SK-N-DZ (cell line): ENCODE measurements at places on chromosomes 7 and 10.
A peak's percentile ranks its signal among the peaks of the same experiment; 100 is the strongest.

GRCh38 chr7:155169498-155170065 lies 99.5 kb downstream of the HTR5A start:
- no peak for DNase-seq

GRCh38 chr7:107232568-107233090 lies 63.8 kb downstream of the HBP1 start:
- no peak for DNase-seq

DNA sequence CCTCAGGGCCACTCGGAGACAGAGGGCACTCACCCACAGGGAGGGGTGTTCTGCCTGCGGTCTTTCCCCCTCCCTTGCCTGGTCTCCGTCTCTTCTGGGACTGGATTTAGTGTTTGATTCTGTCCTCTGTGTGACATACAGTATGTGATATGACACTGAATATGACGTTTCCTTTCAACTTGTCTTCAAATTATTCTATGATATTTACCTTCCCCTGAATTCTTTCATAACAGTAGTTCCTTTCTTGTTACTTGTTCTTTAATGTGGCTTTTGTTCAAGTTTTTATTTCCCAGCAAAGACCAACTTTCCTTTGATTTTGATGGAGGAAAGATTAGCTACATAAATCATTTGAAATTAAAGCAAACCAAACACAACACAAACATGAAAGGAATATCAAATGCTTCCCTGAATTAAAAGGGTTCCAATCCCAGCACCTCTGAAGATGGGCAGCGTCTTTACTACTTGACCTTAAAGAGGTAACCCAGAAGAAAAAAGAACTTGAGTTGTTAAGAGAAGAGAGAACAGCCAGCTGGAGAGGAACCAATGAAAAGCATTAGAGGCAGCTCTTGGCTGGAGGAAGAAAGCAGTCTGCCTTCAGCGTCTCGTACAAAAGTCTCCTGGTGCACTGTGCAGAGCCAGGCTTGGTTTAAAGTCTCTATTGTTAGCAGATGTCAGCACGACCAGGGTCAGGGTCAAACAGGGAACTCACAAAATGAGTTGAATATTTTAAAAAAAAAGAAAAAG lies 18.3 kb upstream of the RHEB start:
- DNase-seq: no peak

DNA sequence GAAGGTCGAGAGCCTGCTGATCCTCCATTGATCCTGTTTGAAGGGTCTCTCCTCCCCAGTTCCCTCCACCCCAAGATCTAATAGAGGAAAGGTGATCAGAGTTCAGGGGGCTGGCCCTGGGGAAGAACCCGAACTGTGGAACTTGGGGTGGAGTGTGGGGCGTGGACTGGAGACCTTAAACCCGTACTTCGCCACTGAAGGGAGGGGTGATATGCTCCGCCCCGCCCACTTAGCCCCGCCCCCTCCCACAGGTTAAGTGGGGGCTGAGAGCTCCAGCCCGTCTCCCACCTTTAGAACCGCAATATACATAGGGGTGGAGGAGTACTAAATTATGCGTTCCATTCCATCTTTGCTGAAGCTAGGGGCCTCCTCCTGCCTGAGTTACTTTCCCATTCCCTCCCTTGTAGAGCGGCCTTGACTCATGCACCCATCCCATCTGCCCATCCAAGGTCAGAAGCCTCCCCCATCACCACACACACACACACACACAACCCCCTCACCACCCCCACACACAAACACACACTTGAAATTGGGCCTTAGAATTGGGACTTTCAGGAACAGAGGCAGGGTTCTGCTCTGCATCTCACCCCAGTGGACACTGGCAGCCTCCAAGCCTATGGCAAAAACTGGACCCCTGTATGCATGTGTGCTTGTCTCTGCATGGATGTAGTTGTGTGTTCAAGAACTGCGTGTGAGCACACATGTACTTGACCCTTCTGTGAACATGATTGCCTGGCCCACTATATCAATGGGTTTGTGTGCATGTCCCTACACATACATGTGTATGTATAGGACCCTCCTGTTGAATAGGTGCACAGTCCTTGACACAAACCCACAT lies 991 bp downstream of the SEMA4G start:
- no peak for DNase-seq

DNA sequence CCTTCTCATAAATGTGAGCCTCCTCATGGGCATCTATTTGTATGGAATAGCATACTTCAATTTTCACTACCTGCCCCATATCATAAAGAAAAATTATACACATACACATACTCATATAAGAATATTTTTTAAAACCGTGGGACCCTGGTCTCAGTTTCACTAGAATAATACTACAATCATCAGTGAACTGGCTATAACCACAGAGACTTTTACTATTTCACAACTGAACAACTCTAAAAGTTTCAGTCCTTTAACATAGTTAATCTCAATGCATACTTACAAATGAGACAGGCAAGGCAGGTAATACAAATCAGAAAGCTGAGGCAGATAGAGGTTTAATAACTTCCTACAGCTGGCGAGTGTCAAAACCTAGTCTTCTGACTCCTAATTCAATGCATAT lies 83.1 kb downstream of the LRRN3 start:
- DNase-seq: no peak

DNA sequence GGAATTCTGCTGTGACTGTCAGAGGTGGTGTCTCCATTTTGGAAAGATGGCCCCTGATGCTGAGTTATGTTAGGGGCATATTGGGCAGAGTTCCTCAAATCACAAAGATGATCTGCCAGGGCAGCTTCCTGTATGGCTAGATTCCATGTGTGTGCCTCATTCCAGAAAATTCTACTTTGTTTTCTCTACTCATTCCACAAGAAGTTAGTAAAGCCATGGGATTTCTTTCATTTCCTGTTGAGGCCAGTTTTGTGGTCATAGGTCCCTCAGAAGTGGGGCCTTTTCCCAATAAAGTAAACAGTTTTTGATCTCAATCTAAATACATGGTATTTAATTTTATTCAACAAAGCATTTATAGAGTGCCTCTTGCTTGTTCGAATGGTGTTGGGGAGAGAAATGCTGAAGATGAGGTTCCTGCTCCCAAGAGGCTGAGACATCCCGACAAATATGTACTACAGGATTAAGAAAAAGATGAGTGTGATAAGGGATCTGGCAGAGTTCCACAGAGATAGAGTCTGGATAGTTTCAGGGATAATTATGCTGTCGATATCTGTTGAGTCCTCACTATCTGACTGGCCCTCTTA lies 33.0 kb downstream of the MINDY4 start:
- DNase-seq: peak; percentile 82

- DNase-seq: no peak
Measured at GRCh38 chr7:117132321-117133120, 179.2 kb downstream of the ST7 start.

DNA sequence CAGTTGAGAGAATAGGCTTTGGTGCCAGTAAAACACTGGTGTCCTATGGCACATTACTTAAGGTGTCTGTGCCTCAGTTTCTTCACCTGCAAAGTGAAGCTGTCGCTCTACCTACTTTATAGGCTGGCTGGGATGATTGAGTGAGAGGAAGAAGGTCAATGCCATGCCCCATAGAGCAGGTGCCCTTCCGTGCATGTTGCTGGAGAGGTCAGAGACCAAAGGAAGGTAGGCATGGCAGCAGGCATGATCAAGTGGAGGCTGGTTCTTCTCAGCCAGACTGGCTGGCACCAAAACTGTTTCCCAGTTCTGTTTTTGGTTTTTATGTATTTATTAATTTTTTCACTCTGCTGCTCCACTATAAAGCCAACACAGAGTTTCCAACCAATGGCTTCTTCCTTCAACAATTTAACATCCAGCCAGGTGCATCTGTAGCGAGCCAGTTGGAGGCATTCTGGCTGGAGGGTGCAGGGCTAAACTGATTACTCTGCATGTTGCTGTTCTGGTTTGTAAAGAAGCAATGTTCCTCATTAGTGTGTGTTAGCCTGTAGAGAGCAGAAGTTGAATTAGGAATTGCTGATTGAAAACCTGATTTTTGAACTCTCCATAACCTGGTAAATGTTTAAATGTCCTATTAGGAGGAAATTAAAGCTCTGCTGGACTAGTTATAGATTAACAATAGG lies 144.3 kb upstream of the TNS3 start:
- DNase-seq: peak; percentile 53
